Liver (tissue), 10 donors: ENCODE measurements at places on chromosomes 3 and 15. TPM values are rescaled to one million over a fixed set of nuclear protein-coding genes. Genes with fewer than 3 reads are reported as not detected.
A peak's percentile ranks its signal among the peaks of the same experiment; 100 is the strongest.

AP3B2 gene
- total RNA-seq: 0.33 TPM

CYB561D2 gene
- 16.0 TPM for total RNA-seq

ZNF592 gene
- total RNA-seq: 10.6 TPM

GHSR gene
- total RNA-seq: not detected

CYP1A2 gene
- not detected for total RNA-seq

KCNAB1 gene
- 2.8 TPM for total RNA-seq

MOBP gene
- total RNA-seq: not detected

TTLL13 gene
- total RNA-seq: 0.08 TPM

- peak; percentile 45 for DNase-seq
- no peaks in the 10 kb centered on the region for H3K36me3 ChIP-seq
- no peak overlapping the region for H3K27ac ChIP-seq
- peak overlapping the region; percentile 47 for H3K4me3 ChIP-seq
- H3K27me3 ChIP-seq: no peaks in the 10 kb centered on the region
Measured at GRCh38 chr3:46811615-46812236, 51.5 kb downstream of the MYL3 start.

DNA sequence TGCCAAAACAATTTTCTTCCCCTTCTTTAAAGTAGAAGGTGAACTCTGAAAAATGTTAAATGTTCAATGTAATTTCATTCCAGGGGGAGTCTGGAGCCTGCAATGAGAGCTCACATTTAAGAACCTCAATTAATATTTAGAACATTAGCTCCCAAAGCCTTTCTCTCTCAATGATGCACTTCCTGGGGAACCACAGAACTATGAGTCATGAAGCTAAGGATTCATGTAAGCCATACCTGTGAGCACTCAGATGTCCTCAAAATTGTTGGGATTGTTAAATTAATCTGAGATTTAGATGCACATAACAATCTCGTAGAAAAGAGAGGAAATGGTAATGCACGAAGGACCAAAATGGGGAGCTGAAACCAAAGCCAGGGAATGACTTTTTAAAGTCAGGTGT is 244.2 kb upstream of the LRIG1 start:
- no peak overlapping the region for H3K4me3 ChIP-seq
- no peak for DNase-seq
- no peaks in the 10 kb centered on the region for H3K4me1 ChIP-seq
- H3K27me3 ChIP-seq: no peaks in the 10 kb centered on the region

GRCh38 chr3:69439643-69440270 is 53.9 kb upstream of the FRMD4B start:
- H3K4me1 ChIP-seq: no peaks in the 10 kb centered on the region
- DNase-seq: no peak
- no peak overlapping the region for H3K27ac ChIP-seq
- H3K27me3 ChIP-seq: no peaks in the 10 kb centered on the region
- H3K4me3 ChIP-seq: peak overlapping the region; percentile 16

GRCh38 chr3:48018841-48019240 is 2.6 kb upstream of the MAP4 start:
- no peak overlapping the region for H3K27ac ChIP-seq
- no peaks in the 10 kb centered on the region for H3K36me3 ChIP-seq
- H3K27me3 ChIP-seq: no peaks in the 10 kb centered on the region
- no peak for DNase-seq

- no peak for DNase-seq
- H3K4me3 ChIP-seq: no peak overlapping the region
- no peak overlapping the region for H3K27ac ChIP-seq
Measured at GRCh38 chr3:45968149-45968548, 24.9 kb downstream of the CXCR6 start.

DNA sequence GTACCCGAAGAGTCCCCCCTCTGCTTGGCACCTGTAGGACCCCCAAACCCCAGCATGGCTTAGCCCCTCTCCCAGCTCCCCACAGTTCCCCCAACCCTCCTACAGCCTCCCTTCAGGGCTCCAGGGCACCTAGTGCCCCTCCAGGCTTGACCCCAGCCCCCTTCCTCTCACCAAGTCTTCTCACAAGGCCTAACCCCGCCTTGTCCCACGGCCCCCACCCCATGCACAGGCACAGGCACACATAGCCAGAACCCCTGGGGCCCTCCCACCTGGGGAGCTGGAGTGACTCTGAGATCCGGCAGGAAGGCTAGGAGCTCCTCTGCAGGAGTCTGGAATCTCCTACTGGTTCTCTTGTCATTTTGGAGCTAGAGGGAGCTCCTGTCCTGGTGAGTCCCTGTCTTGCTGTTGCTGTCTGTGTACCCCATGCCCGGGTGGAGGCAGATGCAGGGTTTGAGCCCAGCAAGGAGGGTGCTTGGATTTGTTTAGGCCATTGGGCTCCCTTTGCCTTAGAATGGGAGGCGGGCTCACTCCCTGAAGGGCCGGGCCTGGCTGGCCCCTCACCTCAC is 39.6 kb downstream of the KLF13 start:
- peaks cover 45% of the 10 kb centered on the region for H3K4me1 ChIP-seq
- DNase-seq: no peak
- H3K4me3 ChIP-seq: peak overlapping the region; percentile 15
- H3K27ac ChIP-seq: peak overlapping the region; percentile 81

DNA sequence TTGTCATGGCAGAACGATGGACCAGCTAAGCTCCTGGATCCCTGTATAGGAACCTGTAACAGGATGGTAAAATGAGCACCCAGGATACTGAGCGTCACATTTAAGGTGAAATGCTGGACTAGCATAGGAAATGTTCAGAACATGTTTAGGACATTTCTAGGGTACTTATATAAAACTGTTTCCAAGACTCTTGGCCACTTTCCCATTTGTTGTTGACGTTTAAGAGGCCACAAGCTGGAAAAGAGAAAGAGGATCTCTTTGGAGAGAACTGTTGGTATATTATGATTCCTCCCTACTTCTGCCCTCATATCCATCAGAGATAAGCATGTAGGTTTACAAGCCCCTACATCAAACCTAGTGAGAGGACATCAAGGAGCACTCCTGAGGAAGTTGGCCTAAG is 57.5 kb downstream of the SCN11A start:
- no peaks in the 10 kb centered on the region for H3K4me1 ChIP-seq
- DNase-seq: no peak
- no peak overlapping the region for H3K27ac ChIP-seq
- H3K4me3 ChIP-seq: no peak overlapping the region
- H3K27me3 ChIP-seq: no peaks in the 10 kb centered on the region
- no peaks in the 10 kb centered on the region for H3K36me3 ChIP-seq

GRCh38 chr15:84595660-84596059 is 5.1 kb upstream of the ZSCAN2 start:
- no peak overlapping the region for H3K27ac ChIP-seq
- no peak for DNase-seq
- no peaks in the 10 kb centered on the region for H3K27me3 ChIP-seq

GRCh38 chr3:29805757-29806156 is 524.9 kb downstream of the RBMS3 start:
- H3K36me3 ChIP-seq: no peaks in the 10 kb centered on the region
- no peak overlapping the region for H3K27ac ChIP-seq
- no peak overlapping the region for H3K4me3 ChIP-seq
- no peak for DNase-seq

- no peaks in the 10 kb centered on the region for H3K27me3 ChIP-seq
- no peak overlapping the region for H3K4me3 ChIP-seq
- H3K36me3 ChIP-seq: no peaks in the 10 kb centered on the region
- DNase-seq: no peak
- no peaks in the 10 kb centered on the region for H3K4me1 ChIP-seq
Measured at GRCh38 chr3:158160958-158161357, 51.1 kb downstream of the RSRC1 start.

- no peak overlapping the region for H3K27ac ChIP-seq
- no peak for DNase-seq
- H3K27me3 ChIP-seq: no peaks in the 10 kb centered on the region
- no peaks in the 10 kb centered on the region for H3K36me3 ChIP-seq
- peaks cover 3% of the 10 kb centered on the region for H3K4me1 ChIP-seq
Measured at GRCh38 chr15:39786447-39787056, 3.9 kb upstream of the FSIP1 start.

DNA sequence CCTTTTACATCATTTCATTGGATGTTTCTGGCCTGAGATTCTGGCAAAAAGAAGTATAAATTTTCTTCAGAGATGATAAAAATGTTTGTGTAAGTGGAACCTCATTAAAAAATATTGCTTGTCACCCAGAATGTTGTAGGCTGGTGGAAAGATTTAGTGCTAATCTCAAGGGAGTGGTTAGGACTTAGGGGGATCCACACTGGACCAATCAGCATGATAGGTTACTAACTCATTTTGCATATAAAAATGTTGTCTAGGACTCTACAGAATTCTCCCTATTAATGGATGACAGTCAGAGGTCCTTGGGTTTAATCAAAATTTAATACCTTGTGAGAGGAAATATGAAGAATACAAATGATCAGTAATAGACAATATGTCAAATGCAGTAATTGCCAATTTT is 108.6 kb upstream of the TNIK start:
- no peaks in the 10 kb centered on the region for H3K36me3 ChIP-seq
- H3K27me3 ChIP-seq: no peaks in the 10 kb centered on the region
- no peaks in the 10 kb centered on the region for H3K4me1 ChIP-seq
- no peak for DNase-seq

- no peaks in the 10 kb centered on the region for H3K36me3 ChIP-seq
- H3K27me3 ChIP-seq: no peaks in the 10 kb centered on the region
- no peak overlapping the region for H3K27ac ChIP-seq
- H3K4me1 ChIP-seq: peaks cover 3% of the 10 kb centered on the region
- H3K4me3 ChIP-seq: no peak overlapping the region
Measured at GRCh38 chr3:8608791-8609467, 35.7 kb downstream of the SSUH2 start.

GRCh38 chr15:69185216-69185615 is 24.8 kb downstream of the GLCE start:
- H3K36me3 ChIP-seq: no peaks in the 10 kb centered on the region
- no peaks in the 10 kb centered on the region for H3K27me3 ChIP-seq
- H3K4me3 ChIP-seq: no peak overlapping the region
- H3K27ac ChIP-seq: no peak overlapping the region
- DNase-seq: no peak

DNA sequence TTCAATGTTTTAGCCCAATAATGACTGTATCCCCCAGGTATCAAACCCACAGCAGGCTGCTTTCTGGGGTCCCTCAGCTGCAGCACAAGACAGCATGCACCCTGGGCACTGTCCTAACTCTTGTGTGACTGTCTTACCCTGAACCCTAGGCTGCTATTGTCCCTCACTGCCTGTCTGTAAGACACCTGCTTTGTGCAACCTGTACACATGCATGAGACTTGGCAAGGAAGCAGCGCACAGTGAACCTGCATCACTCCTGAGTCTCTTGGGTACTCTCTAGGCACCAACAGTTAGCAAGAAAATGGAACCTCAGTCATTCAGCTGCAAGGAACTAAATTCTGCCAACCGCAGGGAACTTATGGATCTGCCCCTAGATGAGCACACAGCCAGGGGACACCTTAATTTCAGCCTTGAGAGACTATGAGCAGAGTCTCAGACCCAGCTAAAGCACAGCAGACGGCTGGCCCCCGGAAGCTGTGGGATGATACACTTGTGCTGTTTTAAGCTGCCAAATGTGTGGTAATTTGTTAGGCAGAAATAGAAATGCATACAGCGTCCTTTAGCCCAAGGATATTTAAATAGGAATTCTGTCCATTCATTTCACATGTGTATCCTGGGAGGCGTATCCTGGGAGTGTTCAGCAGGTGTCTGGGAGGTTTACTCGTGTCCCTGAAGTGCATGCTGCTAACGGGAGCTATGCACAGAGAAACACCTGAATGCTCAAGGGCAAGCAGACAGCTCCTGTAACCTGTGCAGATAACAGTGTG is 223.8 kb downstream of the KLF13 start:
- no peaks in the 10 kb centered on the region for H3K36me3 ChIP-seq
- no peak for DNase-seq
- H3K27ac ChIP-seq: no peak overlapping the region
- H3K27me3 ChIP-seq: no peaks in the 10 kb centered on the region
- H3K4me3 ChIP-seq: no peak overlapping the region

- no peak overlapping the region for H3K27ac ChIP-seq
- peaks cover 16% of the 10 kb centered on the region for H3K4me1 ChIP-seq
- no peaks in the 10 kb centered on the region for H3K27me3 ChIP-seq
- no peaks in the 10 kb centered on the region for H3K36me3 ChIP-seq
- DNase-seq: peak; percentile 23
- H3K4me3 ChIP-seq: no peak overlapping the region
Measured at GRCh38 chr3:195257454-195258448, 13.2 kb downstream of the XXYLT1 start.

GRCh38 chr15:74519311-74519710 is 21.7 kb upstream of the ARID3B start:
- no peaks in the 10 kb centered on the region for H3K27me3 ChIP-seq
- no peak overlapping the region for H3K4me3 ChIP-seq
- no peak for DNase-seq
- H3K36me3 ChIP-seq: no peaks in the 10 kb centered on the region
- no peaks in the 10 kb centered on the region for H3K4me1 ChIP-seq
- no peak overlapping the region for H3K27ac ChIP-seq

- no peak overlapping the region for H3K4me3 ChIP-seq
- H3K4me1 ChIP-seq: no peaks in the 10 kb centered on the region
- DNase-seq: no peak
- H3K27me3 ChIP-seq: no peaks in the 10 kb centered on the region
Measured at GRCh38 chr3:123284399-123285010, 82.8 kb downstream of the SEC22A start.

DNA sequence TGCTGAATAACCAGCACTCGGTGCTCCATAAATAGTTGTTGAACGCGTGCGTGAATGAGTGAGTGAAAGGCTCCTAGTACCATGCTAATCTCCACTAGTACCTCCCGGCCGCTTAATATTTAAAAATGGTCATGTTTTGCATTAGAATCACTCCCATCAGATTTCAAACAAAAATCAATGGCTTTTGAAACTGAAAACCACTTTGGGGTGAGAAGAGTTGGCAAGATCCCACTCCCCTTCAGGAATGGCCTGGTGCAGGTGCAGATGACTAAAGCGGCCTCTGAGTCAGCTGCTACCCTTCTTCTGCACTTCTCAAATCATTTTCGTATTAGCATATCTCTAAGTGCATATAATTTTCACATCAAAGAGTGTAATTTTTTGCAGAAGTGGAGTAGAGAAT is 425.3 kb upstream of the PROK2 start:
- no peaks in the 10 kb centered on the region for H3K36me3 ChIP-seq
- no peaks in the 10 kb centered on the region for H3K27me3 ChIP-seq
- no peak overlapping the region for H3K27ac ChIP-seq
- H3K4me1 ChIP-seq: no peaks in the 10 kb centered on the region
- DNase-seq: no peak
- no peak overlapping the region for H3K4me3 ChIP-seq

DNA sequence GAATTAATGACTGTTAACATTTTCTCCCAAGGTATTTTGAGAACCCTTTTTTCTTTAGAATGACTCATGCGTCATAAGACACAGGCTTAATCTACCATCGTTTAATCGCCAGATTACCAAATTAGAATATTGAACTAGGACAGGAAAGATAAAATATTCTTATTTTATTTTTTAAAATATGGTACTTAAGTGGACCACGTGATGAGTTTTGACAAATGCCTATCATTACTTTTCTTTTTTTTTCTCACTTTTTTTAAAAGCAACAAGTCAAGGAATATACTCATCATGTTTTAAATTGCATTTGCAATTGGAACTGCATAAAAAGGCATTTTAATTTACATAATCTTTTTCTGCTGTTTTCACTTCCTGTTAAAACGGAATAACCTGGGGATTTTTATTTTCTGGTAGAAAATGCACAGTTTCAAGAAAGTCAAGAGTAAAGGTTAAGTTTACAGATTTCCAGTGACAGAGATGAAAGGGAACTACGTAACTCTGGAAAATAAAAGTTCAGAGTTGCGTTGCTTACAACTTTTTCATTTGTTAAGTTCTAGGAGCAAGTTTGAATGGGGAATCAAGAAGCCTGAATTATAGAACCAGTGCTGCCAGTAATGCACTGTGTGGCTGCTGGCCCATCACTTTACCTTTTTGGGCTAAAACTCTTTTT is 23.6 kb downstream of the SIAH2 start:
- peaks cover 4% of the 10 kb centered on the region for H3K36me3 ChIP-seq
- H3K4me3 ChIP-seq: no peak overlapping the region
- no peaks in the 10 kb centered on the region for H3K27me3 ChIP-seq
- DNase-seq: no peak
- H3K4me1 ChIP-seq: peaks cover 89% of the 10 kb centered on the region
- peak overlapping the region; percentile 86 for H3K27ac ChIP-seq
